NCI-H2227 treated with DMSO at 0.1 percent for 48 hours (cell line): ENCODE measurements at places on chromosomes 6 and 20.

- DNase-seq: no peak
Measured at GRCh38 chr20:50213531-50214106, 23.0 kb downstream of the CEBPB start.

- no peak for DNase-seq
Measured at GRCh38 chr6:3918469-3918868, 69.3 kb downstream of the FAM50B start.

- no peak for DNase-seq
Measured at GRCh38 chr6:79586548-79586947, 44.6 kb upstream of the SH3BGRL2 start.

GRCh38 chr6:137307163-137307854, 88.1 kb upstream of the IFNGR1 start:
- DNase-seq: no peak

DNA sequence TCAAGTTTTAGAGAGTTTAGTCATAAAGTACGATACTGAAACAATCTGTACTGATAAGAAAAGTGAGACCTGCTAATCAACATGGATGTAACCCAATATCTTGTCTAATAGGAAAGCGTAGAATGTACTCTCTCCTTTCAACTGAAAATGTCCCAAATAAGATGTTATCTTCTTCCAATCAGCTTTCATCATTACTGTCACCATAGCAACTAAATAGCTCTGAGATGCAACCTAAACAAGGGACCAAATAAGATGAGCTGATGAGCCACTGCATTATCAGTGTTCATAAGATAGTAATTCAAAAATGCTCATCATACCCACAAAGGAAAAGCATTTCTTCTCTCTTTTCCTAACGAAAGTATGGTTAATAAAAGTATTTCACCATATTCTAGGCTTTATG, 1108.3 kb upstream of the MAP3K7 start:
- DNase-seq: no peak

DNA sequence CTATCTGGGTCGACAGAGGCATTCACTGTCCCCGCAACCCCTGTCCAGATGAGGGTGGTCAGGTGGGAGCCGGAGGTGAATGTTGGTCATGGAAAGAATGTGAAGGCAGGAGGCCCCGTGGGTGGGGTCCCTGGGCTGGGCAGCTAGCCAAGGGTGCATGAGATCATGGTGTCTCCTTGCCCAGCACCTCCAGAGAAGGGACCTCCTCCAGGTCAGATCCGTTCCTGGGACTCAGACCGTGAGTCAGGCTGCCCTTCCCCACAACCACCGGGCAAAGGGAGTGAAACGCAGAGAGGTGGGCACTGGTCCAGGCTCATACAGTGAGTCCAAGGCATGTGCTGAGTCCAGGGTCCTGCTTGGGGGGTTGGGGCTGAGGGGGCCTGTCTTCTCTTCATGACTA, 3.5 kb downstream of the FOXS1 start:
- DNase-seq: no peak

DNA sequence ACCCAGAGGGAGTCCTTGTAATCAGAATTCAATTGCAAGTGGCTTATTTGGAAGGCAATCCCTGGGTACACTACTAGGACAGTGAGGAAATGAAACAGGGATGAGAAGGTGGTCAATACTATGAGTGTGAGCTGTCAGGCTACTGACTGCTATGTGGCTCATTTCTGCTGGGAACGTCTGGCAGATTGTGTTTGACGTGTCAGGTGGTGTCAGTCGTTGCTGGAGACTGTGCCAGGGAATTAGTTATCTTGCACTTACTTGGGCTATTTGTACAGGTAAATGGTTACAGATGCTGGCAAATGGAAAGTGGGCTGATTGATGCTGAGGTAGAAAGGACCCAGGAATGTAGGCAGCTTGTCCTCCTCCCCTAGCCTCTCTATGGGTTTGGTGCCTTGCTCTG, 17.4 kb downstream of the CST4 start:
- DNase-seq: no peak

GRCh38 chr6:10713962-10714361, 8.9 kb upstream of the TMEM14C start:
- DNase-seq: no peak

GRCh38 chr20:35489717-35490116, 34.3 kb downstream of the CEP250 start:
- DNase-seq: no peak
